Effector CD8-positive, alpha-beta T cell (primary cell): ENCODE measurements at places on chromosomes 6 and 20.

DNA sequence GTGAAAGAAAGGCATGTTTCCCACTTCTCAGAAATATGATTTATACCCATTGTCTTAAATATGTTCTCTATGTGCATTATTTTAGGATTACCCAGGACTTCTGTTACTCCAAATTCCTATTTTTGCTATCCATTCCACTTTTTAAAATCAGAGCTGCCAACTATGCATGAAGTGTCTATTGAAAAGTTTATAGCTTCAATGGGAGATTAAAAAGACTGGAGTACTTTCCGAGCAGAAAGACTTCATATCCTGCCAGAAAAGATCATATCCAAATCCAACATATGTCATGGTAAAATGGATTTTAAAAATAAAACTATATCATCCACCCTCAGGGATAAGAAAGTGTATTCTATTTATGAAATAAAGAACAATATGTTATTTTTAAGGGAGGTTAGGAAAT is 212.7 kb downstream of the COL12A1 start:
- DNase-seq = no peak

DNA sequence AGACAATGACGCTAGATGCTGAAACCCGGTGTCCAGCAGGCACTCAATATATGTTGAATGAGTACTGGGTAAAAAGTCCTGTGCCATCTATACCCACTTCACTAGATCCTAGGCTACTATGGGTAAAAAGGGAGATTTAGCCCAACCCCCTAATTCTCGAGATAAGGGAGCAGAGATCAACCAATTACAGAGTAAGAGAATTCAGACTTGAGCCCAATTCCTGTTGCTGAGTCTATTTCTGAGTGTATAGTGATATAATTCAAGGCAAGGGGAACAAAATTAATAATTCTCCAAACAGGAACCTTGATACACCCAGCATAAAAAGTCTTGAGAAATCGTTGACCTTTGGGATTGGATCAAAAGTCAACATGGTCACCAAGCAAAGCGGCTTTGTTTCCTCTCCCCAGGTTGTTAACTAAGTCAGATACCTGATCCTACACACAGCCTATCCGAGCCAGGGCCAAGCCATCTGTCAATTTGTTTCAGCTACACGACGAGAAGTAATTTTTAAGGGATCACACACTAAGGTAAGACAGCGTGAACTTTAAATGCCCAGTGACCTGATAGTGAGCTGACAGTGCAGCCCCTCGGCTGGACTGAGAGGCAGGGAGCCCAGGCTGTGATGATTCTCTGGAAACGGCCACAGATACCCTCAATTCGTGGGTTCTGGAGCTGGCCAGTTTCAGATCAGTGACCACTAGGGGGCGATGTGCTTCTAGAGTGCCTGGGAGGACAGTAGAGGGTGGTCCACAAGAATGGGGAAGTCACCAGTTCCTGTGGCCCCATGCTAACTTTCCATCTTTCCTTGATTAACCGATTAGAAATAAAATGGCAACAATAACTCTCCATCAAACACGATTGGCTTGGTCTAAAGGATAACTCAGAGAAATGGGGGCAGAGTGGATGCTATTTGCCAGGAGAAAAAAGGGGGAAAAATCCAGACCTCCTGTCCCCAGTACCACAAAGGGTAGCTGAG is 46.2 kb downstream of the SLC22A23 start:
- DNase-seq = peak; percentile 59

- no peak for DNase-seq
Observed at GRCh38 chr6:72245565-72245964, 359.2 kb downstream of the RIMS1 start.

- DNase-seq = no peak
Observed at GRCh38 chr20:32416206-32416605, 58.1 kb downstream of the ASXL1 start.

DNA sequence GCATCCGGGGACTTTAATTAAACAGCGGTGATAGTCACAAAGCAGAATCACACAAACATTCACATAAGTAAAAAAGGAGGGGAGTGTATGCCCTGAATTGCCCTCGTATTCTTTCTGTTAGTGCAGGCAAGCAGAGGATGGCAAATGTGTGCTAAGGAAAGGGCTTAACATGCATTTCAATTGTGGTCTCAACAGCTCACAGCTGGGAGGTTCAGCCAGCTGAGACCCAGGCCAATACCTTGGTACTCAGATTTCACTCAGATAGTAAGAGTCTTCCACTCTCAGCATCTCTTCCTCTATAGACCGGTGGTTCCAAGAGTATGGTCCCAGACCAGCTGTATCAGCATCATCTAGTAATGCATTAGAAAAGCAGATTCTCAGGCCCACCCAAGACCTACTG is 215.1 kb downstream of the PHACTR1 start:
- no peak for DNase-seq
